ENCODE measurements at places on chromosomes 2 and 18.

GRCh38 chr18:61435064-61435652 lies 101.9 kb downstream of the CDH20 start:
- no peak for DNase-seq

DNA sequence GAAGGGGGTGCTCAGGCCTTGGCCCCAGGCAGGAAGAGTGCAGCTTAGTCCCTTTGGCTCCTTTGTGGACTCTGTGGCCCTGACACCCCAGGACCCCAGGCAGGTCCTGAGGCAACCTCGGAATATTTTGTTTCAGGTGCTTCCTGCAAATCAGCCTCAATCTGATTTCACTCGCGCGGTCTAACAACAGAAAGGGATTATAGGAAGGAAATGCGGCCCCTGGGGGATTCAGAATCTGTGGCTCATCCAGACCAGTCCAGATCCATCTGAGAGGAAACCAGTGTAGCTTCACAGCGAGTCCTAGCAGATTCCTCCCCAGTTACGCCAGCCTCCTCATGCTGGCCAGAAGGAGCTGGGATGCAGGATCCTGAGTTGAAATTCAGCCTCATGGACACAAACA lies 59.5 kb upstream of the YWHAQ start:
- DNase-seq = no peak

DNA sequence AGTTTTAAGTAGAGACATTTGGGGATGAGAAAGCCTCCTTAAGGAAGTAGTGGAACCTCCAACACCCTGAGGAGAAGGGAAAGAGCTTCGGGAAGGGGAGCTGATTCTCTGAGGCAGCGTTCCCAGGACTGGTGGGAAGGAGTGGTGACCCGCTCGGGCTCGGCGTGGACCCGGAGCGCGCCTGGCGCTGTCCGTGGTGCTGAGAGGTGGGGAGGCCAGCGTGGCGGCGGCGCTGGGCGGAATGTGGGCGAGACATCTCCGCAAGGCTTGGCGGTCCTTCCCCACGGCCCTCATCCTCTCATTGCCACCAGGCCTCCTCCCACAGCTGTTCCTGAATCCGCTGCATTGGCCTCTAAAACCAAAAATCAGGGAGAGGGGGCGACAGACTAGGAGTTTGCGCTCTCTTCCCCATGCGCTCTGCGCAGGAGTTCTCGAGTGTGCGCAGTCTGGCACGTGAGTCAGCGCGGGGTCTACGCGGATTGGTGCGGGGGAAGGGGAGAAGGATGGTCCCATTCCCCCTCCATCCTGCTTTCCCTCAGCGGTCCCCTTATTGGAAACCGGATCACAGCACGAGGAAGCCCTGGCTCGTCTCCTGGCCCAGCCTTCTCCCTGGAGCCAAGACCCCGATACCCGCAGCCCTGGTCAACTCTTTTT lies 857 bp downstream of the RESP18 start:
- DNase-seq = no peak

- no peak for DNase-seq
Observed at GRCh38 chr2:61705625-61706024, 148.2 kb downstream of the FAM161A start.

DNA sequence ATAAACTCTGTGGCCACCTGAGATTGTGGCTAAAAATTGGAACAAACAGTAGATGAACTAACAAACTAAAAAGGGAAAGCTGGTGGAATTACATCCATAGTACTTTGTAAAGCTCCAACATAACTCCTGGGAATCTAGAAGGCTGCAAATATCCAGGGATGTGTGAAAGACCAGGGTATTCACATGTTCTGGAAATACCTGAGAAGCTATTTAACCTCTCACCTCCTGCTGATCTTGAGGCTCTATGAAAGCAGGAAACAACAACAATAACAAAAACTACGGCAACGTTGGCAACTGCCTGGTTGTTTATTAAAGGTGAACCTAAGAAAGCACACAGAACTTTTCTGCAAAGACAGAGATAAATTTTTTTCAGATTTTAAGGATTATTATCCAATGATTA lies 171.3 kb downstream of the CCDC178 start:
- DNase-seq = no peak

DNA sequence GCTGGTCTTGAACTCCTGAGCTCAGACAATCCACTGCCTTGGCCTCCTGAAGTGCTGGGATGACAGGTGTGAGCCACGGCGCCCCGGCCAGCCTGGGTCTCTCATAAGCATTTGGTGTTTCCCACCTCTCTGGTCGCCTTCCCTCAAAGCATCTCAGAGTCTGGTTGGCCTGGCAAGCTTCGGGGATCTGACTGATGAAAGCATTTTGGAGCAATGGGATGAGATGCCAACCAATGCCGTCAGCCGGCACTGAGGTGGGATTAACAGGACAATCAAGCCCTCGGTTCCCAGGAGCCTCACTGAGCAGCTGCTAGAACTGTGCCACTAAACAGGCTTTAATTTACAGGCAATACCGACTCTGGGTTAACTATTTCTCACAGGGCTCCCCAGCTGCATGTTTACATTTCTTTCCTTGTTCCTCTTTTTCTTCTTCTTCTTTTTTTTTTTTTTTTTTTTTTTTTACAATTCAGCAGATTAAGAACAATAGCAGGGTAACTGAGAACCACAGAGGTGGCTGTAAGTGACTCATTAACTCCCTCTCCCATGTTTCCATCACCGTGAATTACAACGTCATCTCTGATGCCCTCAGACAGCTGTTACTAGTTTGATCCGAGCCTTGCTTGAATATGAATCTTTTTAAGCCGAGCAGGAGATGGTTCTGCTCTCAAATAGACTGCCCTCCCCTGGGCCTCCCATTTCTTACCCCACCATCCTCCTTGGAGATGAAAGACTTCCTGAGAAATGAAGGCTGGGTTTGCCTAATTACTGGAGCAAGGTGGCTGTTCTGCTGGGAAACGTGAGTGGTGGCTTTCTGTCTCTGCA lies 37.9 kb downstream of the ODC1 start:
- no peak for DNase-seq

DNA sequence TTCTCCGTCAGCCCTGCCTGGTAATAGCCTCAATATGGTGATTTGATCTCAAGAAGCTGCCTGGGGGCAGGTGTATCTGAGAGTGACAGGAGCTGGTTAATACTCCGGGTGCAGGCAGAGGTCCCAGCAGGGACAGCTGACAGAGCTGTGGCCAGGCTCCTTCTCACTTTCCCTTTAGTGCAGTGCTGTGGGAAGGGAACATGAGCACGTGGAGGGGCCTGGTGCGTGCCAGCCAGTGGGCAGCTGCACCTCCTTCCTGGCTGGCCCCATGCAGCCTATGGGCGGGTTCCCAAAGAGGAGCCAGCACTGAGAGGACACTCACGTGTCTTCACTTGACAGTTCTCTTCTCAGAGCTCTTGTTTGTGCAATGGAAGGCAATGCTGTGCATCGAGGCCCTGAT lies 9.1 kb downstream of the CNNM4 start:
- peak; percentile 46 for DNase-seq

GRCh38 chr2:26170795-26171194 lies 2.1 kb upstream of the GAREM2 start:
- no peak for DNase-seq

GRCh38 chr2:58479535-58480140 lies 238.5 kb upstream of the FANCL start:
- no peak for DNase-seq

All from fibroblast of gingiva (primary cell).